ENCODE measurements at places on chromosomes 4 and X.

DNA sequence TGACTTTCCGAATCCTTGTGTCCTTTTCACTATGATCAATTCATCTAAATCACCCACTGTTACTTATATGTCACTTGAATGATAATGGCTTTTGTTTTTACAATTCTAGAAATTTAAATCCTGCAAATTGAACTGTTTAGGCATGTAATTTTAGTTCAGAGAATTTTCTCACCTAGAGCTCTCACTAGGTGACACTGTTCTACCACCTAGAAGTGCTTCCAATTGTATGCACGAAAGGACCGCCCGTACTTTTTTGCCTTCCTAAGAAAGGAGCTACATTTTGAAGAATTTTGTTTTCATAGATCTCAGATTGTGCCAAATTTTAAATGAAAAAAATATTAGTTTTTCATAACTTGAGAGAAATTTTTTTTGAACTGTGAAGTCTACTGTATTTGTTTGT is 481.6 kb upstream of the FSTL5 start:
- DNase-seq, result no peak

DNA sequence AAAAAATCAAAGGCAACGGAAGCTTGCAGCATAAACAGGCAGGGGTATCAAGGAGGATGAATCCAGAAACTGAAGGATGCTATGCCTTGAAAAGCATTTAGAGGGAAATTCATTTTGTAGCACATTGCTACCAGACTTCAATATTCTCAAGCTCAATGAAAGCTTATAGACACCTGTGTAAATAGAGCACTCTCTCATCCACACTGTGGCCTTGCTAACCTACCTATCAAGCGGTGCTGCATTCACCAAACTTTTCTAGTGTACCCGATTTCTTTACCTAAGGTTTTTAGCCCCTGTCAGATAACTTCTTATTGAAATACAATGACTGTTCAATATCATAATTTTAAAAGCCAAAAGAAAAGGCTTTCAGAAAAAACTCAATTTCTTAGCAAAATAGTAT is 20.2 kb upstream of the HSD17B13 start:
- DNase-seq, result no peak

- no peak for DNase-seq
Observed at GRCh38 chrX:105634180-105634579, 188.2 kb upstream of the NRK start.

- DNase-seq, result no peak
Observed at GRCh38 chrX:136307471-136307870, 6.7 kb downstream of the ADGRG4 start.

DNA sequence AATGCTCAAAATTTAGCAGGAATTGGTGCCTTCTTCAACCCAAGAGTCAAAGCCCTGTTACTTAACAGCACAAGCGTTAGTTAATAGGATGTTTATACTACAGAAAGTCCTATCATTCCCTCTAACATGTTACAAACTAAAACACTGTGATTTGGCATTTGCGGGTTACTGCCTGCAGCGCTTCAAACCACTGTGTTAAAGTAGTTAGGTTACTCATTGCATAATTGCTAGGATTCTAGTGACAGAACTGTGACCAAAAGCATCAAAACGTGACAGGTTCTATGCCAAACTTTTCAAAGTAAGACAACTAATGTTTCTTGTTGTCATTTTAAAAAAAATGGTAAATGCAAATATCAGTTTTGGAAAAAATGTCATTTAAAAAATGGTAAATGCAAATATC is 442.8 kb upstream of the ZFP42 start:
- DNase-seq, result no peak

GRCh38 chrX:149010013-149010852 is 494.9 kb downstream of the IDS start:
- no peak for DNase-seq

GRCh38 chr4:7241597-7242125 is 49.3 kb downstream of the SORCS2 start:
- no peak for DNase-seq

DNA sequence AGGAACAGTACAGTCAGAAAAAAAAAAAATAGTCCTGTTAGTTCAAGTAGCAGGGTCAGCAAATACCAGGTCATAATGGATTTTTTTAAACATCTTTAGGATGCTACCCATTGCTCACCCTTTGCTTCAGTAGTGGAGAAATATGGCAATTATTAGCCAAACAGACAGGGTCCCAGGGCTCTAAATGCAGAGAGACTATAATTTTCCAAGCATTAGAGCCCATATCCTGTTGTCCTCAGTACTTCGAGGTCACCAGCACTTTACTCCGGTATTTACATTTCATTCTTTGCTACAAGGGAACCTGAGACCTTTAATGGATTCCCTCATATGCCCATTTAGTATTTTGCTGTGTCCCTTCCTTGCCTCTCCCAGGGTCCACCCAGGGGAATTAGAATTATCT is 1562.9 kb upstream of the TENM3 start:
- no peak for DNase-seq

- no peak for DNase-seq
Observed at GRCh38 chr4:21688596-21689265, 259.8 kb downstream of the KCNIP4 start.

DNA sequence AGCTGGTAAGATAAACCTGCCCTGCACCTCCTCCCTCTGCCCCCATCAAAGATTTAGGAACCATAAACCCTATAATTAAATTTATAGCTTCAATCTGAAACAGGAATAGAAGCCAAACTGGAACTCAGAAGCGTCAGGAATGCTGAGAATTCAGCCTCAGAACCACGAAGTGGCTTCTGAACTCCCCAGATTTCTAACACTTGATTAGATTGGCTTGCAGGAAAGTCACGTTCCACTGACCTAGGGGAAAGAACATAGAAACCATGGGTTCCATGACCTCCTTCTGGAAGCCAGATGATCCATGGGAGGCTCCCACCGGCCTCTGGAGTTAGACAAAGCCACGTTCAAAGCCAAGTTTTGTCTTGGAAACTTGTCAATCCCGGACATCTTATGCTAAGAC is 356.5 kb downstream of the MID1IP1 start:
- DNase-seq, result peak; percentile 29

DNA sequence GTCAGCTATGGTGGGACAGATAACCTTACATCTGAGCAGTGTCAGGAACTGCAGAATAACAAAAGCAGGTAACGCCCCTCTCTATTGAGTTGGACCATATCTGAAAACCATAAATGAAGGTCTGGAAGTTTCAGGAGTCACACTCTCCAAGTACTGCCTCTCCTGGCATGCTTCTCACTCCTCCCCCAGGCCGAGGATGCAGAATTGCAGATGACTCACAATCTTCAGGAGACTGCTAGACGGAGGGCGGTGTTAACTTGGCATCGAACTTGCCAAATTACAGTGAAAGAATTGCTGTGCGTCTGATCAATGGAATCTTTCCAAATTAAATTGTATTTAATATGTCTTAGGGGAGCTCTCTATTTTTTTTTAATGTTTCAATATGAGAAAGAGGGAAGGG is 67.1 kb upstream of the TRIM2 start:
- peak; percentile 91 for DNase-seq

DNA sequence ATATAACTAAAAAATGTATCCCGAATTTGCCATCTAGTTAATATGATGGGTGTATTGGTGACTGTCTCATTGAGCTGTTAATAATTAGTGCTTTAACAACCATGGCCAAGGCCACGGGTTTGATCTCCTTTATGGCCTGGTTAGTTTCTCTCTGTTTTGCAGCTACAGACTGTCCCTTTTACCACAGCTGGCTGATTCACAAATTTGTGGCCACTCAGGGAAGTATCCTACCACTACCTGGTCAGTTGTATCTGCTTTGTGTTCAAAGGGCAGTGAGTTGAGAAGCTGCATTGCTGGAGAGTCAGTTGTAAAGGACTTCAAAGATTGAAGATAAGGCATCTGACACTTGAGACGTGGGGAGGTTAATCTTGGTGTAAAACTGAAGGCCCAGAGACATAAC is 219.1 kb upstream of the BMP3 start:
- DNase-seq, result no peak

- no peak for DNase-seq
Observed at GRCh38 chrX:7108030-7108429, 39.5 kb upstream of the STS start.

DNA sequence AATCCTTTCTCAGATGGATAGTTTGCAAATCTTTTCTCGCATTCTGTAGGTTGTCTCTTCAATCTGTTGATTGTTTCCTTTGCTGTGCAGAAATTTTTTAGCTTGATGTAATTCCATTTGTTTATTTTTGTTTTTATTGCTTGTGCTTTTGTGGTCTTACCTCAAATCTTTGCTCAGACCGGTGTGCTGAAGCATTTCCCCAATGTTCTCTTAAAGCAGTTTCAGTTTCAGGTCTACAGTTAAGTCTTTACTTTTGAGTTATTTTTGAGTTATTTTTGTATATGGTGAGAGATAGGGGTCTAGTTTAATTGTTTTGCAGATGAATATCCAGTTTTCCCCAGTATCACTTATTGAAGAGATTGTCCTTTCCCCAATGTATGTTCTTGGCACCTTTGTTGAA is 18.2 kb upstream of the SLC25A14 start:
- DNase-seq, result no peak

GRCh38 chrX:16573781-16574180 is 76.2 kb upstream of the S100G start:
- DNase-seq, result peak; percentile 79

GRCh38 chrX:136967966-136968365 is 65.8 kb downstream of the GPR101 start:
- DNase-seq, result no peak

GRCh38 chr4:5355846-5356245 is 304.6 kb downstream of the STK32B start:
- DNase-seq, result no peak

GRCh38 chrX:10582945-10583344 is 37.4 kb downstream of the MID1 start:
- peak; percentile 55 for DNase-seq

GRCh38 chr4:25950461-25951389 is 36.7 kb downstream of the SMIM20 start:
- no peak for DNase-seq

GRCh38 chrX:151977923-151978322 is 3.4 kb upstream of the GABRE start:
- no peak for DNase-seq

DNA sequence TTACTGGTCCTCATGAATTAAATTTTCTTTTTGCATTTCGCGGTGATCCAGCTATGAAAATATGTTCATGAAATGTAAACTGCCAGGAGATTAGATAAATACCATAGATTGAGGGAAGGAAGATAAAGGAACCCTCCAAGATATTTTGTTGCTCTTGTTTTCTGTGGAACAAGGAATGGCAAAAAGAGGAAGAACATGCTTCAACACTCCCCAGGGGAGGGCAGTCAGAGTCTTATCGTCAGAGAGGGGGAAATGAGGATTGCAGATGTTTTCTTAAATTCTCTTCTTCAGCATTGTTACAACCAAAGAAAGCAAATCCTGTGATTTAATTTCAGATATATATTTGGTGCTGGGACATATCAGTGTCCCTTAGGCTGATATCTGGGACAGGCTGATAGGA is 9.5 kb upstream of the SFRP2 start:
- DNase-seq, result peak; percentile 14
